ENCODE measurements at places on chromosomes 5 and 9.

DNA sequence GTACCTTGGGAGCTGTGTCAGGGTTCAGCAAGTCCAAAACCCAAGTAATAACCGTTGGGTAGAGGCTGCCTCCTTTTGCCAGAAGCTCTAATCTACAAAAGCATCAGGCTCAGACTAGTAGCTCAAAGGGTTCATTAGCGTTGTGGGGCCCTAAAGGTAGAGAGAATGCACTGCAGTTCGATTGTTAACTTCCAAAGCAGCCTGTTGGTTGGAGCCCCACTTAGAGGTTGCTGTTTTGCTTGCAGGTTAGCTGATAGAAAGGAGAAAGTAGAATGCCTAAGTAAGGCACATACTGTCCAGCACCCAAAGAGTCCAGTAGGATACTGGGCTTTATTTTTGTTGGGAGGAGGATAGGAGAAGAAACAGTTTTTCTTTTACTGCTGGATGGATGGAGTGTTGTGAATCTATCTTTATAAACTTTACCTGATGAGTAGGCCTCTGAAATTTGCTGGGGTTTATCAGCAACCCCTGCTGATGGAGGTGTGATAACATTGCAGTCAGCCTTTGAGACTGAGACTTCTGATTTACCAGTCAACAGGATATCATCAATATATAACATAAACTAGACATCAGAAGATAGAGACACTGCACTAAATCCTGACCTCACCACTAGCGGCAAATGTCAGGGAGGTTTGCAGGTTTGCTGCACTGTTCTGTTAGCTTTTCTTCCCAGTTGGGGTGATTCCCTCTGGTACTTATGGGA lies 34.8 kb downstream of the ZNF131 start:
- DNase-seq, result no peak

DNA sequence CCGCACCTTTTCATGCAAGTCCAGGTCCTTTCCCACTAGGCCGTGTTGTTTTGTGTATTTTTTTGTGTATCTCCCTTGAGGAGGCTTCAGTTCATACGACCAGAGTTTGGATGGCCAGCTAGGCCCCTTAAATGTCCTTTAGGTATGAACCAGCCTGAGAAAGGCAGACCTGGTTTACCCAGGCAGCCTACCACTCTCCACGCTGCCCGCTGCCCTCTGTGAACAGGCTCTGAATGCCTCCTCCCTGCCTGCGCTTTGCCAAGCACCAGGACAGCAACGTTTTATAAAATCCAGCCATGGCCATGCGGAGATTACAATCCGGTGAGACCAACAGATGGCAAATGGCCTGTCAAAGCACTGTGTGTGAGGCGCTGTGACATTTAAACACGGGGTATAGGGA lies 626 bp upstream of the CLTB start:
- DNase-seq, result no peak

DNA sequence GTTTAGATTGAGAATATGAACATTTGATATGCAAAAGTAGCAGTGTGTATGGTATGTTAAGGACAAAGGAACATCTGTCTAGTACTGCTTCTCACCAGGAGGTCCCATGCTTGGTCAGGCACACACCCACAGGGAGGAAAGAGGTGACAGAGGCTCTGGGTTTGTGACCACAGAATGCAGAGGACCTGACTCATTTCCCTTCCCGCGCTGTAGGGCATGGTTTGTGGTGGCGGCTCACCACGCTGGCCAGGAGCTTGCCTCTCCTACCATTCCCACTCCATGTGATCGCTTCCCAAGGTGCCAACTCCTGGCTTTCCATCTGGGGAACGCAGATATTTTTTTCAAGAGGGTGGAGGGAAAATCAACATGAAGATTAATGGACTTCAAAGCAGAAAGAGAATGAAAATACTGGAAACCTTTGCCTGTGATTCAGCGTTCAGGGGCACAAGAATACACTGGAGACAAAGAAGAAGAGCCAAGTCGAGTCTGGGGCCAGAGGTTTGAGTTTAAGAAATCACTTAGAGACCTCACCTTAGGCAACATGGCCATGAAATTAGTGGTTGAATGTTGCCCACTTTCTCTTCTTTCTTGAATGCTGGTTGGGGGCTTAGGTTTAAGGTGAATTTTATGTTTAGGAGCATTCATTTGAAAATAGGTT lies 477.8 kb downstream of the CCDC171 start:
- DNase-seq, result peak; percentile 47

- no peak for DNase-seq
These were observed 639.0 kb upstream of the ACO1 start for GRCh38 chr9:31745468-31745867.

DNA sequence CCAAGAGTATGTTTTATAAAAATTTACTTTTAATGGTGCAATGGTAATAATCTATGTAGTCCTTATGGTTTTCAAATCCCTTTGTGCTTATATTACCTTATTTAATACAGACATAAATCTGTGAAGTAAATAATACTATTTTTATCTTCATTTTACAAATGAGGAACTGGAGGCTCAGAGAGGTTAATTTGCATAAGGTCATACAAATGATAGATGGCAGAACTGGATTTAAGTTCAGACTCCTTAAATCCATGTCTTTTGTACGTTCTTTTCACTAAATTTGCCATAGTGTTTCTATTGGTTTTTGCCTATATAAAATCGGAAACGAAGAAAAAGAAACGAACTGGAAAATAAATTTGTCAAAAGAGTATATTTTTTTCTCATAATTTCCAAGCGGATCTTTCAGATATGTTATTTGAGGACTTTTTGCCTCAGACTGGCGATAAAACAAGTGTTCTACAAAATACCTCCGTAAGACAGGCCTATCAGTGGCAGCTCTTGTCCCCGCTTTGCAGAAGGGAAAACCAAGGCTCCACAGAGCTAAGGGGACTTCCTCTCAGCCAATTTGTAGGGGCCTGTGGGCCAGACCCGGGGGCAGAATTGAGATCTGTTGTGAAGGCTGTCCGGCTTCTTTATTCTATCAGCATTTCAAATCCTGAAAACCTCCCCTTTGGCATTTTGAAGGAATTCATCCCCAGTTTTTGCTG lies 1.1 kb upstream of the TNFAIP8 start:
- no peak for DNase-seq

- no peak for DNase-seq
These were observed 797.9 kb downstream of the TLE4 start for GRCh38 chr9:80369641-80370040.

- DNase-seq, result no peak
These were observed 55.4 kb downstream of the SEMA4D start for GRCh38 chr9:89442501-89442978.

GRCh38 chr5:150448952-150449516 lies 505 bp downstream of the RPS14 start:
- DNase-seq, result no peak

DNA sequence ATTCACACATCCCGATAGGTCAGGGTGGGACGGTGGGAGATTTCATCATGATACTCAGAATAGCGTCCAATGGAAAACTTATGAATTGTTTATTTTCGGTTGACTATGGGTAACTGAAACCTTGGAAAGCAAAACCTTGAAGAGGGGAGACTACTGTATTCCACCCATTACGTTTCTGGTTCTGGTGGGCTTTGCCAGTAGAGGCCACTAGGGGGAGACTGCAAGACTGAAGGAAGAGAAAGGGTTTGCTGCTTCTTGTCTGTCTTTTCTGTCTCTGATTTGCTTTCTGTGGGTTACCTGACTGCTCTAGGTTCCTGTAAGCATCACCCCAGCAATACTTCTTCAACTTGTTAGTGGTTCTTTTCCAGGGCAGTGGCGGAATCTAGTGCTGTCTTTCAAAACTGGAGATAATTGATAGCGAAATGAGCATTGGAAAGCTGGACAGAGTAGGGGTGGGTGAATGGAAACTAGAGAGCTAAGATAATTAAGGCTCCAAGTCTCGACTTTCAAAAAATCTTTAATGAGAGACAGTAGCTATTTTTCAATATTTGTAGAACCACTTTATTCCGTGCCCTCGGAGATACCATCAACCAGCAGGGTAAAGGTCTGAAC lies 27.0 kb downstream of the GRIN3A start:
- no peak for DNase-seq

DNA sequence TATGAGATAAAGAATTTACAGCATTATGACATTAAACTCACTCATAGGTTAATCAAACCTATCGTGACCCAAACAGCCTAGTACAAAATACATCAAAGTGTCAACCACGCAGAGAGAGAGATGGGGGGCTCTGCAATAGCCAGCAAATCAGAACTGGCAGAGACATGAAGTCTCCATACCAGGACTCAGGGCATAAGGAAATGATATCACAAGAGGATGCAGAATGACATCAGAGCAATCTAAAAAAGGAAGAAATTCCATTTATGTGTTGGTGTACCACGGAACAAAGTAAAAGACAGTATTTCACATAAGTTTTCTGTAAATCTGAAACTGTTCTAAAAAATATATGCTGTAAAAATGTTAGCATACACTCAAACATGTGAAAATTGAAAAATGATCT lies 24.6 kb downstream of the BICD2 start:
- no peak for DNase-seq

GRCh38 chr5:136396886-136397285 lies 31.5 kb upstream of the TRPC7 start:
- no peak for DNase-seq
